GM19239 (cell line): ENCODE measurements at places on chromosomes 16 and 17.

- DNase-seq: peak; percentile 60
These were observed 31.0 kb downstream of the HASPIN start for GRCh38 chr17:3754458-3755334.

- no peak for DNase-seq
These were observed 85.5 kb downstream of the SHISA6 start for GRCh38 chr17:11326492-11326891.

- no peak for DNase-seq
These were observed 80.0 kb downstream of the PCTP start for GRCh38 chr17:55830699-55831471.

DNA sequence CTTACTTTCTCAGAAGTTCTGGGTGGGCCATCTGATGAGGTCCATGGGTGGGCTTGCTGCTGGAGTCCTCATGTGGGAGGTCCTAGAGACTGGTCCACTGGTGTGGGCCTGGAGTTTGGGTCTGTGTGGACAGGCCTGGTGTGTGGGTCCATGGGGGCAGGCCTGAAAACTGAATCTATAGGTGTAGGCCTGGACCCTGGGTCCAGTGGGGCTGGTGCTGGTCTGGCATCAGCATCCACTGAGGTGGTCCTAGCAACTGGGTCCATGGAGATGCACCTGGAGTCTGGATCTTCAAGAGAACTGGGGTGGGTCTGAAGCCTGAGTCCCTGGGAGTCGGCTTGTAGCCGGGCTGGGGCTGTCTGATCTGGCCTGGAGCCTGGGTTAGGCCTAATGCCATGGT lies 253.8 kb upstream of the CCL2 start:
- DNase-seq: no peak

DNA sequence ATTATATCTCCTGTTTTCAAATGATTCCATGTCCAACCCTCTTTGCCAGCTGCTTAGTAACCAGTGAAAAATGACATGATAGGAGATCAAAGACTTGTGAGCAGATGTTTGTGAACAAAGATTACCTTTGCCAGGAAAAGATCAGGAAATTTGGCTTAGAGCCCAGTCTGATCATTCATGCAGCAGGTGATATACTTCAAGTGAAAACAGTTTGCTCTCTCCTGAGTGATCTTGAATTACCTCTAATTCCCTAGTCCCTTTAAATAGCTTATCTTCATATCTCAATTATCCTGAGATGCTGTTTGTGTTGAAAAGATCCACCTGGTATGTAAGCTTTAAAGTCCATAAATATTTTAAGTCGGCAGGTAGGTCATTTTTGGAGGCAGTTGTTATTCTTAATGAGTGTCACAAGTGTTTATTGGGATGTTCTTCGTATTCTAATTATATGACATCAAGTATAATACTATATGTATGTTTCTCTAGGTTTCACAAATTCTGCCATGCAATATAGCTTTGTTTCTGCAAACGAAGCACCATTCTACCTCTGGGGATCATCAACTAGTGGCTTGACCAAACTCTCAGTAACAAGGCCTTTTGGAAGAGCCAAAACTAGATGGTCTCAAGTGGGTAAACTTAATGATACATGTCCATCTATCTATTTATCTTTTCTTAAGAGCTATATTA lies 13.2 kb upstream of the VPS35L start:
- DNase-seq: no peak

DNA sequence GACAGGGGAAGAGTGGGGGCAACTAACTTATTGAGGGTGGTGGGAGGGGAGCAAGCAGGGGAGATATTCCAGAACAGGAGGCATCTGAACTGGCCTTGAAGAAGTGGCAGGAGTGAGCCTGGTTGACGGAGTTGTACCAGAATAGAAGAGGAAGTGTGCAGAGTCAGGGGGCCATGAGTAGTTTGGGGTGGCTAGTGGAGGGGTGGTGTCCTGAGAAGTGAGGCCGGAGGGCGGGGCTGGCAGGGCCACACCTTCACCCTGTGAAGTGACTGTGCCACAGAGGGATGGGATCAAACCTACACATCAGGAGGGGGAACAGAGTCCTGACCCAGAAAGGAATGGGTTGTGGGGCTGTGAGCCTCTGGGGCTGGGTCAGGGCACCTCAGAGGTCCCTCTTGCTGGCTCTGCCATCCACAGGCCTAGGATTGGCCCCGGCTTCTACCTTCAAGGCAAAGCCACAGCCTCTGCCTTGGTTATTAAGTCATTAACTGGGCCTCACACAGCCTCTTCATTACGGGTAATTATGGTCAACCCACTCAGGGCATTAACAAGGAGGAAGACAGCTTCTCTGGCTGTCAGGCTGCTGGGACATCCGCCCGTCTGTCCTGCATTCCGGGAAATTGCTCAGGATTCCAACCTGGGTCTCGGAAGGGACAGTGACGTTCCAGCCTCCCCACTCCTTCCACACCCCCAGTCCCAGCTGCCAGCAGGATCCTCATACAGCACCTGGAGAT lies 12.7 kb downstream of the SPNS2 start:
- no peak for DNase-seq

GRCh38 chr17:47246120-47246519 lies 7.5 kb upstream of the ITGB3 start:
- DNase-seq: no peak

GRCh38 chr17:10754861-10755591 lies 25.2 kb upstream of the TMEM220 start:
- no peak for DNase-seq

- DNase-seq: no peak
These were observed 15.0 kb upstream of the SLC16A11 start for GRCh38 chr17:7058831-7059447.

- DNase-seq: peak; percentile 73
These were observed 11.4 kb downstream of the GGA3 start for GRCh38 chr17:75250009-75250471.

DNA sequence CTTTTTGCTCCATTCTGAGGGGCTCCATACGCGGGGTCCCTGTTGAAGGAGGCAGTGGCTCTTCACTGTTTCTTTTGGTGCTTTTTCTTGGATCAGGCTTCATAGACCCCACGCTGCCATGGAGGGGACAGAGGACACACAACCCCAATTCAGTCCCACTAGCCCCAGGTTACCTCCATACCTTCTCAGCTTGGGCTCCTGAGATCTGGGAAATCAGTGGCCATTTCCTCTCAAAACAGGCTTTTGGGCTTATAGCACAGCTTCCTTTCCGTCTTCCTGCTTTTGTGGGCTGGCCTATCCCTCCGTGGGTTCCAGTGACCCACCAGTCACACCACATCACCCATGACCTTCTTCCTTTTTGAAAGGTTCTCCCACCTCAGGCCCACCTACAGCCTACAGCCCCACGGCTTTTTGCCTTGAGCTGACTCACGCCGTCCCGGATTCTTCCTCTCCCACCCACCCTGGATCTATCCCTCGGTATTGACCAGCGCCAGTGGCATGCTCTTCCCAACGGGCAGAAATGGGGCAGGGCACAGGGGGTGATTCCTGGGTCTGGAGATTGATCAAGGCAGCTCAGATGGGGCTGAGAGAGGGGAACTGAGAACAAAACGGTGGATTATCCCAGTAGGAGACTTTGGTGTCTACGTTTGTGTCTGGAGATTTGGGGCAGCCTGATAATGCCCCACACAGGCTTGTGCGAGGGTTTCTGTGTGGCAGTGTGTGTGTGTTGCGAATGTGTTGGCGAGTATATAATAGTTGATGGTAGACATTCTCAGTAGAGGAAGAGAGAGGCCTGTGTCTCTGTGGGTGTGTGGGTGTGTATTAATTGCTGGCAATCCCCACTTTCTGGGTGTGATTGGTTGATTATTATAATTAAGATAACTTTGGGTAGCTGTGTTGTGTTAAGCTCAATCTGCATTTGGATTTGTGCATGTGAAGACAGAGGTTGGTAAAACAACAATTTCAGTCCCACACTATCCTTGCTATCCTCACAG lies 3.8 kb downstream of the TBX21 start:
- no peak for DNase-seq

DNA sequence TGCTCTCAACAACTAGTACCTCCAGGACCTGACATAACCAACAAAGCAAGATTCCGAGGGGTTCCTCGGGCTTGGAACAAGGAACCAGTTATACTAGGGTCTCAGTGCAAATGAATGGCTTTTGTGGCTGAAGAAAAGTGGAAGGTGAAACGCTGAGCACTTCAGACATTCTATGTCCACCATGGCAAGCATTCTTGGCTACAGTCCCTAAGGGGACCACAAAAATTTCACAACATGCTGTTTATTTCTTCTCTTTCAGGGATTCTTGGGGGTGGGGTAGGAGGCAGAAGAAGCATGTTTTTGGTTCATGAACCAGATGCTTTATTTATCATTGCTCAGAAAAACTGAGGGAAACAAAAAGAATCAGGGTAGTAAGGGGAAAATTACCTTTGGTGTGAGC lies 479.9 kb upstream of the CDH11 start:
- no peak for DNase-seq

GRCh38 chr17:58032691-58033415 lies 25.8 kb upstream of the SRSF1 start:
- no peak for DNase-seq

GRCh38 chr16:89898201-89898967 lies 20.3 kb upstream of the MC1R start:
- DNase-seq: no peak

- no peak for DNase-seq
These were observed 8.4 kb downstream of the RARA start for GRCh38 chr17:40317345-40317873.

DNA sequence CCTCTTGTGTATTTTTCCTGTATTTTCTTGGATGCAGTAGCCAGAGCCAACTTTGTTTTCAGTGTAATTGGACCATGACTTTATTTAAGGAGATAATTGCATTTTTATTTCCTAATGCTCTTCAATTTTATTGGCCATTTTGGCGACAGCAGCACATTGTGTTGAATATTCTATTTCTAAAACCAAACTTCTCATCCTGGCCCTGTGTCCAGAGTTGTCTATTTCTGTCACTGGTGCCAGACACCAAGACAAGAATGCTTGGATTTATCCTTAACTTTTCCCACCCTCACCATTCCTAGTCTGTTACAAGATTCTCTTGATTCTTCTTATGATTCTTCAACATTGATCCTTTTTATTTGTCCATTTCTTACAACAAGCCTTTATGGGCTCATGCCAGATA lies 37.1 kb downstream of the ARHGAP44 start:
- no peak for DNase-seq

GRCh38 chr17:72284806-72285205 lies 164.0 kb downstream of the SOX9 start:
- no peak for DNase-seq

GRCh38 chr16:14405611-14406537 lies 224.2 kb downstream of the PARN start:
- peak; percentile 32 for DNase-seq

DNA sequence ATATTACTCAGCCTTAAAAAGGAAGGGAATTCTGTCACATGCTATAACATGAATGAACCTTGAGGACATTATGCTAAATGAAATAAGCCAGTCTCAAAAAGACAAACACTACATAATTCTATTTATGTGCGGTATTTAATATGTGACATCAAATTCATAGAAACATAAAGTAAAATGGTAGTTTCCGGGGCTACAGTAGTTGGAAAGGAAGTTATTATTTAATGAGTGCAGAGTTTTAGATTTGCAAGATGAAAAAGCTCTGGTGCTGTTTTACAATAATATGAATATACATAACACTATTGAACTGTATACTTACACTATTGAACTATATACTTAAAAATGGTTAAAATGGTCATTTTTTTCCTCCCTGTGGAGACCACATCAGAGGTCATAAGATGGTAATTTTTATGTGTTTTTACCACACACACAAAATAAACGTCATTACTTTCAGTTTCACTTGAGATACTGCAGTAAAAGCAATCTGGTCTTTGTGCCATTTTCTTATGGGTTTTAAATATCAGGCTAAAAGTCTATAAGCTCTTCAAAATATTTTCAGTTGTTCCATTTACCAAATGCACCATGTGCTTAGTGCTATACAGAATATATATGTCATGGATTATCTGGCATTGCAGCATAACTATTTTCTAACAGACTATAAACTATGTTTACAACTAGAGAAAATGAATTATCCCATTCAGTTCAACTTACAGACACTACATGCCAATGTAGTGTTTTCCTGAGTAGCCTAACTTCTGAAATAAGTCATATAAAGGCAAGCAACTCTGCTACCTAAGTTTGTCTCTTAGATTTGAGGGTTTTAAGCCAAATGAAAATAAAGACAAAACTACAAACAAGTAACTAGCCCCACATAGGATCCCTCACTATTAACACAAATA lies 90.9 kb downstream of the SPAG9 start:
- no peak for DNase-seq

DNA sequence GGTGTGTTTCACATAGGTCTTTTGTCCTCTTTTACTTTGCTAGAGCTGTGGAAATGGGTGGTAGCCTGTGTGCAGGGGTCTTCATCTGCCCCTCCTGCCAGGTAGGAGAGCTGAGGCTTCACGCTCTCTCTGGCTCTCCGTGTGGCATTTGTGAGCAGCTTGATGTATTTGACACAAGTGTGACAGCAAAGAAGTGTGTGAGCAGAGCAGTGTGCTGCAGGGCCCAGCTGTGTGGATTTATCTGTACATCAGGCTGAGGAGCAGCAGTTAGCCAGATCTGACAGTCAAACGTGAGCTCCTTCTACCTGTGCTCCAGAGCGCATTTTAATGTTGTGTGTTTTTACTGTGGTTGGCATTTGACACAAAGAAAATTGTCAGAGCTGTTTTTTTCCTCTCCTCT lies 101.8 kb downstream of the FTO start:
- no peak for DNase-seq

DNA sequence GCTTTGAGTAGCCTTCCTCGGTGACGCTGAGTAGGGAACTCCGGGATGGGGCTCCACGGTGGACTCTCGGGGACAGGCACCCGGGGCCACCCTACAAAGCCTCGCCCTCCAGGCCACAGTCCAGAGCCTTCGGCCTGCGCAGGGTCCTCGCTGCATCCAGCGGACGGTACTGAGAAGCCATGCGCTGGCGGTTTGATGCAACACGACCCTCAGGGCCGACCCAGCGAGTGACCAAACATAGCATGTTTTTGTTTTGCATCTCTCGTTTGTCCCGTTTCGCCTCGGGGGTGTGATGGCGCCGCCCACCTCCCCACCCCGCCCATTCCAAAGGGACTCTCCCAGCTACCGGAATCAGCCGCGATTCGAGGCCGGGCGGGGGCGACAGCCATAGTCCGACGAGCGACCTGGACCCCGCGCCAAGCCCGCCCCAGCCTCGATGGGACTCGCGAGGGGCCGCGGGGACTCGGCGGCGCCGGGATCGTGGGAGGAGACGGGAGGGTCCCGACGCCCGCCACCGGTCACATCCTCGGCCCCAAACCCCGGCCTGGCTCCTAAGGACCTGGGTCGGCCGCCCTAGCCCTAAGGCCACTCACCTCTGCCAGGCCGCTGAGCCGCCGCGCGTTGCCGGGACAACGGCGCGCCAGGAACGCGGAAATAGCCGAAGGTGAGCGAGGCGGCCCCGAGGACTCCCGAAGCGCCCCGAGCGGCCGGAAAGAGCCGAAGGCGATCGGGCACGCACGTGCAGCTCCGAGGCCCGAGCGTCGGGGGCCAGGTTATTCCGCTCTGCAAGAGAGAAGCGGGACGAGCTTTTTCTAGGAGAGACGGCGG lies 1.6 kb downstream of the IFT140 start:
- peak; percentile 93 for DNase-seq

GRCh38 chr16:67093098-67093726 lies 16.5 kb upstream of the PHAF1 start:
- DNase-seq: no peak
